ENCODE measurements at places on chromosomes 7 and 10. TPM values are rescaled to one million over a fixed set of nuclear protein-coding genes. Genes with fewer than 3 reads are reported as not detected.

ABCF2 gene
- 78.8 TPM for total RNA-seq

SUN3 gene
- not detected for total RNA-seq

HOXA9 gene
- 0.18 TPM for total RNA-seq

SRGN gene
- total RNA-seq = 1,720 TPM

PKD2L1 gene
- total RNA-seq = not detected

ANKRD1 gene
- 1,189 TPM for total RNA-seq
